CD4-positive, alpha-beta T cell treated with Interleukin-2 at 100 ng/mL for 4 hours (primary cell): ENCODE measurements at places on chromosomes 1 and 21.

GRCh38 chr1:30641572-30642353 lies 81.6 kb downstream of the MATN1 start:
- no peak for DNase-seq

- DNase-seq, result no peak
Observed at GRCh38 chr1:6998267-6998666, 213.0 kb downstream of the CAMTA1 start.

DNA sequence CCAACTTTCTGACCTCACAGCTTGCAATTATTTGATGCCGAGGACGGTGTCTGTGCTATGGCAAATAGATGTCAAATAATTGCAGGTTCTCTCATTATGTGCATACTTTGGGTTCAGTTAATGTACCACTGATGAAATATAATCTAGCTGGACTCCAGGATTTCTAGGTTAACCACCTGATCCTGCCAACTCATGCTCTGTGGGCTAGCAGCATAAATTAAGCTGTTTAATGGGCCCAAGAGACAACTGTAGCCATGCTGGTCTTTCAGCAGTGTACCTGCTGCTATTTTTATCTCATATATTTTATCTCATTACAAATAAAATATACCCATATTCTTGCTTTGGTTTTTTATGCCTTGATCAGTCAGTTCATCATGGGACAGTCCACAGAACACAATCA lies 43.3 kb upstream of the HP1BP3 start:
- DNase-seq, result no peak

DNA sequence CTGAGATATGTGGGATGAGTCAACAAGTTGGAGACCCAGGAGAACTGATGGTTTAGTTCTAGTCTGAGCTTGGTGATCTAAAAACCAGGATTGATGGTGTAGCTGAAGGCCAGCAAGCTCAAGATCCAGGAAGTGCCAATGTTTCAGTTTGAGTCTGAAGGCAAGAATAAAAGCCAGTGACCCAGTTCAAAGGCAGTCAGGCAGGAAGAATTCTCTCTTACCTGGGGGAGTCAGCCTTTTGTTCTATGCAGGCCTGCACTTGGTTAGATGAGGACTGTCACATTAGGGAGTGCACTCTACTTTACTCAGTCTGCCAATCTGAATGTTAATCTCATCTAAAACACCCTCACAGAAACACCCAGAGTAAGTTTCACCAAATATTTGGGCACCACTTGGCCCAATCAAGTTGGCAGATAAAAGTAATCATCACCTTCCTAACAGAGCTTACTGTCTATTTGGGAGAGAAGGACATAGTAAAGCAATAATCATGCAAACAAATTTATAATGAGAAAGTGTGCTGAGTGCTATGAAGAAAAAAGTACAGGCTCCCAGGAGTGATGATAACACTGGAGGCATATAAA lies 63.4 kb downstream of the TSEN15 start:
- no peak for DNase-seq
